ENCODE measurements at places on chromosomes 7 and 10.

GRCh38 chr10:110817614-110818013 lies 54.1 kb upstream of the PDCD4 start:
- no peak for DNase-seq

DNA sequence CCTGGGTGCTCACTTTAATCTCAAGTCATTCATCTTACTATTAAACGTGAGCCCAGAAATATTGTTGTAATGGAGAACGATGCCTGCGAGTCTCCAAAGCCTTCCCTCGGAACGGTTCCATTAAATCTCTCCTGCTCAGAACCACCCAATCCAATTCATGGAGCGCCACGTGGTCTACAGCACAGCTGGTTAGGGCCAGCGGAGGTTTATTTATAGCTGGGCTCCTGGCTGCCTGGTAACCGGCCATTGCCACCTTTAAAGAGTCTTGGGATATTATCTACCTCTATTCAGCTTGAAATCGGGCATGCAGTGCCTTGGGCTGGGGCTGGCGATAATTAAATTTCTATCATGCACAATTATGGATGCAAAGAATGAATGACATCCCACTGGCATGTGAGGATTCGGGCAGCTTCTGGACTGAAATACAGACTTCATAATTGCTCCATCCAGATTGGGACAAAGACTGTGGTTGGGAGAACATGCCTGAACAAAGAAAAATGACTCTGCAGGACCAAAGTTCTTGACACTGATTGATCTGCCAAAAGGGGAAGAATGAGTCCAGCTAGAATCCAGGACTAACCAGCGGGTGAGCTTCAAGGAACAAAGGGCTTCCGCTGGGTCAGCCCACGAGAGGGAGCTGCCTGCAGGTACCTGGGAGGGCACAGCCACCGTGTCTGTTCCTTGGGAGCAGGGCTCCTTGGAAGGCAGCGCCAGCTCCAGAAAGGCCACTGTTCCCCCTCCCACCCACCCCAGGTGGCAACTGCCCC lies 7.3 kb downstream of the FAM20C start:
- no peak for DNase-seq

- no peak for DNase-seq
These were observed 39.6 kb downstream of the GPRIN2 start for GRCh38 chr10:46516660-46517416.

GRCh38 chr10:45376371-45376801 lies 2.4 kb downstream of the ALOX5 start:
- DNase-seq: no peak

- no peak for DNase-seq
These were observed 666 bp downstream of the HNRNPF start for GRCh38 chr10:43408331-43408709.

DNA sequence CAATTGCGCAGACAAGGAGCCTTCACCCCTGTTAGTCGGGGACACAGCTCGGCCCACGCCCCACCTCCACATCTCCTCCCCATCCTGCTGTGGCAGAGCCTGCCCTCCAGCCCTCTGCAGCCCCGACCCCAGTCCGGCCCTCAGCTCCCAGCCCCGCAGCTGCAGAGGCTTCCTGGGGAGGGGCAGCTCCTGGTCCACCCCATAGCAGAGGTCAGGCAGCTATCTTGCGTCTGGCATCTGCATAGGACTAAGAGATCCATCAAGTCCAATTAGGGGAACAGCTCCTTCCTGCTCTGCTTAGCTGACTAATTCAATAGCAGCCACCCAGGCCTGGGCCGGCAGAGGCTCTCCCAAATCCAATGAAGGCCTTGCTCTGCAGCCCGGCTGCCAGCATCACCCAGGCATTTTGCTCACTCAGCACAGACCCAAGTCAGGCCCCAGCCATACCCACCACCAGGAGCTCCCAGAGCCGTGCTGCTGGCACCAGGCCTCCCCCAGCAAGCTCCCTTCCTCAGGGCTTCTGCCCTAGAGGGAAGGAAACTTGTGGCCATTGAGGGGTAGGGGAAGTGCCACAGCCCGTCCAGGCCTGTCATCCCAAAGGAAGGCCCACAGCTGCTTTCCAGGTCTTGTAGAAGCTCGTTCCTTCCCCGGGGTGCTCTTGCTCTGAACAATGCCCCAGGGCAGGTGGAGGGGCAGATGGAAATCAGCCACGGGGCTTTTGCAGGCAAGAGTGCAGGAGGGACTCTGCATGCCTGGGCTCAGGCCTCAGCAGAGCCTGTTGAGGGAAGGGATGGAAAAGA lies 106.2 kb upstream of the RET start:
- DNase-seq: no peak

DNA sequence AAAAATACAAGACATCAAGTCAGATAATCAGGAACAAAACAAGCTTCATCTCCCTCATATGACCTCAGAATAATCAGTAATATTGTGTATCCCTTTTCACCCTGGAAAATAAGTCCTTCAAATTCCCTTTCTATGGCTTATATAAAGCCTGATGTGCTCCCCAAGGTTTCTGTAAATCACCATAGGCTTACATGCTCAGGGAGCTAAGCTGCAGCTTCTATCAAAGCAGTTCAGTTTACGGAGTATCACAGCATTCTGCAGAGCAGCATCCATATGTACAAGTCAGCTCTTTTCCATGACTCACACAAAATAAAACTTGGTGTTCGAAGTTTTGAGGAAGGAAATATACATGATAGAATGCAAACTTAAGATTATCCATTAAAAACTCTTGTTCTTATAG lies 225.6 kb downstream of the LRRTM3 start:
- DNase-seq: no peak

DNA sequence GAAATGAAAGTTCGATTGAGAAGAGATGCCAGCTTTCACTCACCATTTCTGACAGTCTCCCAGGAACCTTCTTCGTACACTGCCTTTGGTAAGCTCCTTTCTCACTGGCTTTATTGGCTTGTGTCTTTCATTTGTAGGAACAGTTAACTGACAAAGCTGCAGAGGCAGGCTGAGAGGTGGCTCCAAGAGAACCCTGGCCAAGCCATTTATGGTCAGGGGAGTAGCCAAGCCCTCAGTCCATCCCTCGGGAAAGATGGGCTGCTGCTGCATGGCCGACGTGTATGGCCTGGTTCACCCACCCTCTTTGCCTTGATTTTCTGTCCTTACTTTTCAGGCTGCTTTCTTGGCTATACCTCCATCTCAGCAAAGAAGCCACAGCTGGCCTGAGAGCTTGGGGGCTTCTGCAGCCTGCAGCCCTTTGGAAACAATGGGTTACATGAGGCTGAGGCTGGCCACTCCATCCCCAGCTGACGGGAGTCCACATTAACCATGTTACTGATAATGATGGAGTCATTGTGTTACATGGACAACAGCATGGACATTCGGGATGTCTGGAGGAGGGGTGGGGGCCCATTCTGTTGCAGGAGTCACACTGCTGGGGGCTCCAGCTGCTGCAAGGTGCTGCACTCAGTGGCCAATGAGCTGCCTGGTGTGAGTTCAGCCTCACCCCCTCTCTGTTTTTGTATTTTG lies at the start of gene OPALIN:
OPALIN (minus strand) TSS at position 152 of the 690 bp plus-strand sequence; CDS start at position 46, 106 bp downstream.
- DNase-seq: no peak

DNA sequence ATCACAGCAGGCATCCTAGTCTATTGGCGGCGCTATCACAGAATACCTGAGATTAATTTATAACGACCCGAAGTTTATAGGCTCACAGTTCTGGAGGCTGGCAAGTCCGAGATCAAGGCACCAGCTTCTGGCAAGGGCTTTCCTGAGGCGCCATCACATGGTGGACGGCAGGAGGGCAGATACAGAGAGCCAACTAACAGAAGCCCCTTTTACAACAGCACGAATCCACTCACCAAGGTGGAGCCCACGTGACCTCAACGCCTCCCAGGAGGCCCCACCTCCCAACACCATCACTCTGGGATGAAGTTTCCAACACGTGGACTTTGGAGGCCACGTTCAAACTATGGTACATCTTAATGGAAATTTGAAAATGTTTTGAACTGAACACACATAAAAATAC lies 255.3 kb downstream of the ELFN1 start:
- DNase-seq: no peak

DNA sequence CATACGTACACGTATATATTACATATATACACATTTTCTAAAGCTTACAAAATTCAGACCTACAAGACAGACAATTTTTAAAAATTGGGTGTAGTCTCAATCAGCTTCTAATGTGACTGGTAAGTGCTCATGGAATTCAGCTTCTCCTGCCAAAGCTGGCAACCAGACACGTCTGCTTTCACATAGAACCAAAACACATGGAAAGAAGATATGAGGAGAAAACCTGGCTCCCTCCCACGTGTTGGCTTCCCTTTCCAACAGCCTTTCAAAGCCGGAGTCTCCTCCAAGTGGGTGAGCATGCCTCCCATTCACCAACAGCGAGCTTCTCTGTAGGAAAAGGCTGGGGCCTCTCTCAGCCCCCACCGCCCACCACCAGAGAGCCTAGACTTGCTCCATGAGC lies 33.4 kb downstream of the CDCA7L start:
- no peak for DNase-seq

- no peak for DNase-seq
These were observed 1.0 kb downstream of the CYP51A1 start for GRCh38 chr7:92133133-92133736.

- DNase-seq: no peak
These were observed 94.6 kb downstream of the ZNF22 start for GRCh38 chr10:45095286-45095685.

DNA sequence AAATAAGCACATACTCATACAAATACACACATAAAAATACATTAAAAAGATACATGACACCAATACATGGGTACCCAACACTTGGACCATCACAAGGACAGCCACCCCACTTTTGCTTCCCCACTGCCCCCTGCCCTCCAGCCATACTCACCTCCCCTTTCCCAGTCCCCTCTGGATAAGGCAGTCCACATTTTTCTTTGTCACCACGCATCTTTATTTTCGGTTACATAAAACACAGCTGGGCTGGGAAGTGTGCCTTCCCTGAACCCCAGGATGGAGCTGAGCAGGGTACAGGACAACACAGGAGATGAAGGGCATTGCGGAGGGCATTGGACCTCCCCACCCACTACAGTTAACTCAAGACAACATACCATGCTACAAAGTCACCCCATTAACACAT lies 1.1 kb upstream of the HOXA3 start:
- DNase-seq: no peak

DNA sequence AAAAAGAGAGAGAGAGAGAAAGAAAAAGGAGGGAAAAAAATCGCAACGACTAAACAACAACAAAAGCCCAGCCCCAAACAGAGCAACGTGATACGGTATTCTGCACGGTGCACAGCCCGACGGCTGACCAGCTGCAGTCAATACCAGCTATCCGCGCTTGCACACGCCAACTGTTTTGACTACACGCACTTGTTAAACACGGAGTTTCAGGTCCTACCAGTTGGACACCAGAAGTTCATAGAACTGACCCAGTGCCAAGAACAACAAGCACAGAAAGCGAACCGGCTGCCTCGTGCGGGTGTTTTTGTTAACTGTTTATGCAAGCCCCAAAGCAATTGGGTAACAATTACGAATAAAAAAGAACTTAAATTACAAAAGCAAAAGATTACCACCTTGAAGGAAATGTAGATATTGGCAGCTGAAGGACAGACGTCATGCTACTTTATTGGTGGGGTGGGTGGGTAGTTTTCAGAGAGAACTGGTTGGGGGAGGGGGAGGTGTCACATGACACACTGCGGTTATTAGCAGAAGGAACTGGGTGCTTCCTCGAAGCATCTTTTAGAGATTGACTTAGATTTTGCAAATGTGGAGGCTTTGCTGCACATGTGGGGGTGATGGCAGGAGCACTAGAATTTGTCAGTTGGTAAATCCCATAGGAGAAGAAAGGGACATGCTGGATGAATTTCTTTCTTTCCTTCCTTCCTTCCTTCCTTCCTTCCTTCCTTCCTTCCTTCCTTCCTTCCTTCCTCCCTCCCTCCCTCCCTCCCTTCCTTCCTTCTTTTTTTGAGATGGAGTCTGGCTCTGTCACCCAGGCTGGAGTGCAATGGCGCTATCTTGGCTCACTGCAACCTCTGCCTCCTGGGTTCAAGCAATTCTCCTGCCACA lies 110.6 kb upstream of the EFCAB10 start:
- DNase-seq: no peak

DNA sequence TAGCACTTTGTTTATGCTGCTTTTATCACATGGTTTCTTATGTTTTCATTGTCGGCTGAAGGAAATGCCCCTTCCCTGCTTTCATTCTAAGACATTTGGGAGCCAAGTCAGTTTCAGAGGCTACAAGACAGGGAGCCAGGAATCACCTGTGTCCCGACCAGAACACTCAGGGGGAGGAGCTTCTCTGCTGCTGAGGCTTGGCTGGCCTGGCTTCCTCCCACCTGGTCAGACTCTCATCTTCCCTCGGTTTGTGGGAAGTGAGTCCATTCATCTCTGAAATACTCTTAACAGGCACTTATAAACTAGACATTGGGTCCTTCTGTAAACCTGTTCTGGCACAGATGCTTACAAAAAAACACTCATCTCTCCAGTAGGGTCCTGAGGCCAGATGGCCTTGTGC lies 19.6 kb upstream of the GOLGA7B start:
- DNase-seq: no peak

GRCh38 chr10:29728541-29729049 lies 93.8 kb upstream of the SVIL start:
- no peak for DNase-seq

DNA sequence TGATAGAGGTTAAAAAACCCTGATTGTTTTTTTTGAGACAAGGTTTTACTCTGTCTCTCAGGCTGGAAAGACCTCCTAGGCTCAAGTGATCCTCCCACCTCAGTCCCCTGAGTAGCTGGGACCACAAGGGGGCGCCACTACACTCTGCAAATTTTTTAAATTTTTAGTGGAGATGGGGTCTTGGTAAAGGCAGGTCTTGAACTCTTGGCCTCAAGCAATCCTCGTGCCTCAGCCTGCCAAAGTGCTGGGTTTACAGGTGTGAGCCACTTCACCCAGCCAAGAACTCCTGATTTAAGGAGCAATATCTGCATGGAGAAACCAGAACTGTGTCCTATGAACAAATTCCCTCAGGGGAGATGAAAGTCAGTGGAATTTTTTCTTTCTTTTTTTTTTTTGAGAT lies 7.3 kb upstream of the KLHDC10 start:
- DNase-seq: peak; percentile 43
